ENCODE measurements at places on chromosomes 4 and X. TPM values are rescaled to one million over a fixed set of nuclear protein-coding genes. Genes with fewer than 3 reads are reported as not detected.

The ZMAT1 gene
- total RNA-seq: 38.4 TPM

The ADGRL3 gene
- total RNA-seq: not detected

The EVC2 gene
- total RNA-seq: 1.1 TPM

The GAB3 gene
- total RNA-seq: 16.5 TPM

The YIPF7 gene
- 0.53 TPM for total RNA-seq

The SUPT20HL2 gene
- total RNA-seq: not detected

The SLC6A8 gene
- 1.8 TPM for total RNA-seq

The MEPE gene
- total RNA-seq: not detected

GRCh38 chr4:61992351-61992750 is 792.2 kb downstream of the ADGRL3 start:
- no peaks in the 10 kb centered on the region for H3K4me1 ChIP-seq
- no peaks in the 10 kb centered on the region for H3K36me3 ChIP-seq
- no peak overlapping the region for H3K27ac ChIP-seq
- no peak overlapping the region for H3K4me3 ChIP-seq
- no peak for DNase-seq

DNA sequence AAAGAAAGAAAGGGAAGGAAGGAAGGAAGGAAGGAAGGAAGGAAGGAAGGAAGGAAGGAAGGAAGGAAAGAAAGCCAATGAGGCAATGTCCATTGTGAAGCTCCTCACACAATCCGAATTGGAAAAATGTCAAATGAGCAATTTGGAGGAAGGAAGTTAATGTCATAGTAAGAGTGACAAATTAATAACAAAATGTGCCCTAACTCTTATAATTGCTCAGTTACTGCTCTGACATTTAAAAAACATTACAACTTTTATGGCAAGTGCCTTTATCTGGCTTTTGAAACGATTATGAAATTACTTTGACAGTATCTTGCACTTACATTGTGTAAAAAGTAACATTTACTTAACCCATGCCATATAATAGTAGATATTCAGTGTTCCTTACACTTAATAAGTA is 96.5 kb upstream of the EFHC2 start:
- no peak overlapping the region for H3K4me3 ChIP-seq
- H3K4me1 ChIP-seq: no peaks in the 10 kb centered on the region
- no peaks in the 10 kb centered on the region for H3K36me3 ChIP-seq
- no peak for DNase-seq
- no peaks in the 10 kb centered on the region for H3K27me3 ChIP-seq
- H3K27ac ChIP-seq: no peak overlapping the region

GRCh38 chr4:175427751-175428150 is 384.3 kb downstream of the GPM6A start:
- no peak for DNase-seq
- no peaks in the 10 kb centered on the region for H3K4me1 ChIP-seq
- no peak overlapping the region for H3K4me3 ChIP-seq
- H3K36me3 ChIP-seq: no peaks in the 10 kb centered on the region

DNA sequence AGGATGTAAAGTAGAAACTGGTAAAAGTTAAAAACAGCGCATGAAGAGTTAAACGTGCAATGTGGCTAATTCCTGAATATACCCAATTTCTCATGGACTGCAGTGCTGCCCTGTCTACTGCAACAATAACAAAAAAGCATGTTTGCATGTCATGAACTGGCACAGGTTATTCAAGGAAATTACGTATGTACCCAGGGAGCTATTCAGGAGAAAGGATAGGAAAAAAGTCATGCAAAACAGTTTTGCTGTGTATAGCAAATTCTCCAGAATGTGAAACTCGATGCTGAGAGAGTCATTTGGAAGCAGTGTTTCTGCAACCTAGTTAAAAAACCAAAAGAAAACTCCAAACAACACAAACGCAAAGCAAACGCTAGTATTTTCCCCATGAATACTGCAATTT is 381.5 kb upstream of the PRKX start:
- no peak overlapping the region for H3K4me3 ChIP-seq
- DNase-seq: no peak
- H3K27ac ChIP-seq: no peak overlapping the region
- no peaks in the 10 kb centered on the region for H3K36me3 ChIP-seq
- no peaks in the 10 kb centered on the region for H3K4me1 ChIP-seq

DNA sequence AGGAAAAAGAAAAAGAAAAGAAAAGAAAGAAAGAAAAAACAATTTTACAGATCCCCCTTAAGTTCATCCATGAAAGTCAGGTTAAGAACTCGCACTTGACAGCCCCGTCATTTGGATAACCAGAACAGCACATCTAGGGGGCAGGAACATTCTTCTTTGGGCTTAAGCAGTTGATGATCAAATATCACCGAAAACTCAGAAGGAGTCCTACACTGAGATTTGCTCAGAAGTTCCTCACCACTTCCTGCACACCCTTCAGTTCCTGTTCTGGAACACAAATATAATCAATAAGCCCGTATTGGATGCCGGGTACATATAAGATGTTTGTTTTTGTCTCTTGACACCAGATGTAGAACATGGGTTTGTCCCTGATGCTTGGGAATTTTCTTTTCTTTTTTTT is 14.7 kb downstream of the NLGN3 start:
- no peak for DNase-seq
- no peaks in the 10 kb centered on the region for H3K36me3 ChIP-seq
- no peak overlapping the region for H3K4me3 ChIP-seq
- H3K4me1 ChIP-seq: peaks cover 6% of the 10 kb centered on the region

GRCh38 chr4:985123-985830 is 1.6 kb upstream of the IDUA start:
- DNase-seq: peak; percentile 58
- H3K36me3 ChIP-seq: no peaks in the 10 kb centered on the region
- H3K27me3 ChIP-seq: no peaks in the 10 kb centered on the region
- no peak overlapping the region for H3K27ac ChIP-seq
- peaks cover 26% of the 10 kb centered on the region for H3K4me1 ChIP-seq

- no peak for DNase-seq
- H3K4me1 ChIP-seq: no peaks in the 10 kb centered on the region
- no peaks in the 10 kb centered on the region for H3K36me3 ChIP-seq
- peaks cover 11% of the 10 kb centered on the region for H3K27me3 ChIP-seq
- no peak overlapping the region for H3K27ac ChIP-seq
- no peak overlapping the region for H3K4me3 ChIP-seq
These were observed 10.6 kb upstream of the ZNF718 start for GRCh38 chr4:113732-114131.

- no peak for DNase-seq
- H3K27me3 ChIP-seq: no peaks in the 10 kb centered on the region
- no peak overlapping the region for H3K27ac ChIP-seq
- no peak overlapping the region for H3K4me3 ChIP-seq
- no peaks in the 10 kb centered on the region for H3K36me3 ChIP-seq
- H3K4me1 ChIP-seq: no peaks in the 10 kb centered on the region
These were observed 33.4 kb downstream of the C4orf50 start for GRCh38 chr4:5984843-5985242.

DNA sequence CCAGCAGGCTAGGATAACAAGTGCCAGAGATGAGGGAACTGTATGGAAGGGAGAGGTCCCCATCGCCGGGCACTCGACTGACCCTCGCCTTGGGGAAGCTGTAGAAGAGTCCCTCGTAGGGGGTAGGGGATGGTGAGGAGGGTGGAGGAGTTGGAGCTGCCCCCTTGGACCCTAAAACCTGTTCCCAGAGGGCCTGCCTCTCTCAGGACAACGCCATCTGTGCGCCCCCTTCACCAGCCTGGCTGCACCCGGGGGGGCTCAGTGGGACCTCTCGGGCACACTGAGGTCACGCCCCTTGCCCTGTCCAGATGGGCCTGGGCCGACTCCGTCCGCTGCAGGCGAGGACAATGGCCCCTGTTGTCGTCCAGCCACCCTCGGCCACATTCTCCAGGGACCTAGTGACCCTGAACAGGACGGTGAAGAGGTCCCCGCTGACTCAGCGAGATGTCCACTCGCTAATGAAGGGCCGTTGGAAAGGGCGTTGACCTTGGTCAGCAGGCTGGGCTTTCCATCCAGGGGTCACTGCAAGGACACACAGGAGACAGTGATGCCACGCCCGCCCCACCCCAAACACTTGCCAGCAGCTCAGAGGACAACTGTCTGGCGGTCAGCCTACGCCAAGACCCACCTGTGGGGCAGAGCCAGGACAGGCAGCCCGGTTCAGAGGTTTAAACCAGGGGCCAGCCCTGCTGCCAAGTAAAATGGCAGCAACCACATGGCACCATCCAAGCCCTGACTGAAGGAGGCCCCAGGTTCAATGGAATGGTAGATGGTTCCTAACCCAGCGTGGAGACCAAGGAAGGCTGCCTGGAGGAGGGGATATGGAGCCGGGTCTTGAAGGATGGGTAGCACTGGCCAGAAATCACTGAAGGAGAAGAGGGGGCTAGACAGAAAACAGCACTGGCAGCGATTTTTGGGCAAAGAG is 51.2 kb downstream of the HMX1 start:
- no peaks in the 10 kb centered on the region for H3K36me3 ChIP-seq
- H3K4me3 ChIP-seq: no peak overlapping the region
- no peak overlapping the region for H3K27ac ChIP-seq
- H3K27me3 ChIP-seq: no peaks in the 10 kb centered on the region
- no peak for DNase-seq

- H3K36me3 ChIP-seq: no peaks in the 10 kb centered on the region
- no peaks in the 10 kb centered on the region for H3K4me1 ChIP-seq
- no peak overlapping the region for H3K4me3 ChIP-seq
These were observed 61.2 kb upstream of the CITED1 start for GRCh38 chrX:72366701-72367454.

- H3K4me3 ChIP-seq: no peak overlapping the region
- no peak for DNase-seq
- no peak overlapping the region for H3K27ac ChIP-seq
- no peaks in the 10 kb centered on the region for H3K27me3 ChIP-seq
- H3K4me1 ChIP-seq: no peaks in the 10 kb centered on the region
- H3K36me3 ChIP-seq: no peaks in the 10 kb centered on the region
These were observed 13.9 kb downstream of the TCEANC start for GRCh38 chrX:13666836-13667235.

GRCh38 chr4:170047771-170048354 is 21.7 kb upstream of the MFAP3L start:
- no peaks in the 10 kb centered on the region for H3K4me1 ChIP-seq
- H3K4me3 ChIP-seq: no peak overlapping the region
- peak; percentile 69 for DNase-seq
- H3K27me3 ChIP-seq: peaks cover 2% of the 10 kb centered on the region
- H3K27ac ChIP-seq: no peak overlapping the region

- no peaks in the 10 kb centered on the region for H3K36me3 ChIP-seq
- DNase-seq: no peak
- no peak overlapping the region for H3K27ac ChIP-seq
- no peak overlapping the region for H3K4me3 ChIP-seq
- no peaks in the 10 kb centered on the region for H3K27me3 ChIP-seq
These were observed 7.3 kb downstream of the VEGFD start for GRCh38 chrX:15376956-15377355.

- H3K27ac ChIP-seq: no peak within 1 kb of the TSS
- no peaks in the 10 kb centered on the region for H3K27me3 ChIP-seq
- no peak for DNase-seq
- H3K36me3 ChIP-seq: no peaks in the 10 kb centered on the region
- no peak within 1 kb of the TSS for H3K4me3 ChIP-seq
- H3K4me1 ChIP-seq: no peaks in the 10 kb centered on the region
These were observed at the start of gene PHOX2B for GRCh38 chr4:41748571-41749475. PHOX2B (minus strand) TSS chr4:41748725; CDS start chr4:41748610, 115 bp downstream.

DNA sequence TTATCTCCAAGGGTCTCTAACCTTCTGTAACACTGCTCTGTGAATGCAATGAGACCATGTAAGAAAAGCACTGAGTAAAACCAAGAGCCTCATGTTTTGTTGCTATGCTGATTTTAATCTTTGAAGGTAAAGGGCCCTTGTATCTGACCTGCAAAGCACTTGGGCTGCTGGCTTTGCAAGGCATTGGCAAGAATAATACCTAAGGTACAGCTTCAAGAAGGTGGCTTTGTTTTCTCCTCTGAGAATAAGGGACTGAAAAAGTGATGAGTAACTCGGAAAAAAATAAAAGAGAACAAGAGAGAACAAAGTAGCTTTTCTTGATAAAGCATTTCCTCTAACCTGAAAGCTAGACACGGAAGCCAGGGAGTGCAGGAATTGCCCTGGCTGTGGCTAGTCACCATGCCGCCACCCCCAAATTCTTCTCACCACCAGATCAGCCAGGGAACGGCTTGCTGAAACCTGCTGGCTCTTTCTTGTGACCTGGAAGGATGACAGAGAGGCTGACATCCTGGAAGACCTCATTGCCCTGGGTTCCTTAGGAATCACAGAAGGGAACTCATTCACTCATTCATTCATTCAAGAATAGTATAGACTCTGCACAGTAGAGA is 41.8 kb upstream of the HS3ST1 start:
- H3K4me1 ChIP-seq: peaks cover 39% of the 10 kb centered on the region
- peak overlapping the region; percentile 81 for H3K27ac ChIP-seq
- peak; percentile 39 for DNase-seq
- no peak overlapping the region for H3K4me3 ChIP-seq
- H3K36me3 ChIP-seq: no peaks in the 10 kb centered on the region

DNA sequence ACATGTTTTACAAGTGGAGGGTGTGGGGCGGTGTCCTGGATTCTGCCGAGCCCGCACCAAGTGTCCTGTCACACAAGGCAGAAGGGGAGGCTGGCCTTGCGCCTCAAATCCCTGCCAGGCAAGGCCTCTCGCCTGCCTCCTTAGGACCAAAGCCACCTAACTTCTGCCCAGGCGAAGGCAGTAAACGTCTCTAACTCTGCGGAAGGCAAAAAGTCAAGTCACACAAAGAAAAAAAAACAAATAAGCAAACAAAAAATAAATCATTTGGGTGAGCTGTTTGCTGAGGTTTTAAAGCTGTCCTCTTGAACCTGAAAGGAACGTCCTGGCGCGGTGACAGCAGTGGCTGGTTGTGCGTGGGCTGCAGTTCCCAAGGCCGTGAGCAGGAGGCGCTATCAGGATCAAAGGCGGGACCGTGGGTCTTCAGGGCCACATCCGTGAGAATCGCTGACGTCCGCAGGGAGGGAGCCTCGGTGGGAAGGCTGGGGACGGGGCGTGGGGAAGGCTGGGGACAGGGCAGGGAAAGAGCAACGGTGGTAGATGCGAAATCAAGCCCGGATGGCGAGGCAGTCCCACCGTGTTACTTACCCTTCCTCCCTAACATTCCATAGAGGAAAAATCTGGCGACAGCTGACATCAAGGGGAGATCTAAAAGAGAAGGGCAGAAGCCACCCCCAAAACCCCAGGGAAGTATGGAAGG is 99.1 kb downstream of the TRAPPC11 start:
- no peak overlapping the region for H3K27ac ChIP-seq
- no peak for DNase-seq
- H3K27me3 ChIP-seq: no peaks in the 10 kb centered on the region
- H3K36me3 ChIP-seq: no peaks in the 10 kb centered on the region
- no peak overlapping the region for H3K4me3 ChIP-seq
- no peaks in the 10 kb centered on the region for H3K4me1 ChIP-seq

DNA sequence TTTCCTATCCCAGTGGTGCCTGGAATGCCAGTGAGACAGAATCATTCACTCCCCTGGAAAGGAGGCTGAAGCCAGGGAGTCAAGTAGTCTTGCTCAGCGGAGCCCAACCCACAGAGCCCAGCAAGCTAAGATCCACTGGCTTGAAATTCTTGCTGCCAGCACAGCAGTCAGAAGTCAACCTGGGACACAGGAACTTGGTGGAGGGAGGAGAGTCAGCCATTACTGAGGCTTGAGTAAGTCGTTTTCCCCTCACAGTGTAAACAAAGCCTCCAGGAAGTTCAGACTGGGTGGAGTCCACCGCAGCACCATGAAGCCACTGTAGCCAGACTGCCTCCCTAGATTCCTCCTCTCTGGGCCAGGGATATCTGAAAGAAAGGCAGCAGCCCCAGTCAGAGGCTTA is 283.2 kb upstream of the CPEB2 start:
- no peak overlapping the region for H3K27ac ChIP-seq
- H3K27me3 ChIP-seq: no peaks in the 10 kb centered on the region

Measured in B cell (primary cell).